ENCODE measurements at places on chromosomes 6 and 20. TPM values are rescaled to one million over a fixed set of nuclear protein-coding genes. Genes with fewer than 3 reads are reported as not detected.

DNA sequence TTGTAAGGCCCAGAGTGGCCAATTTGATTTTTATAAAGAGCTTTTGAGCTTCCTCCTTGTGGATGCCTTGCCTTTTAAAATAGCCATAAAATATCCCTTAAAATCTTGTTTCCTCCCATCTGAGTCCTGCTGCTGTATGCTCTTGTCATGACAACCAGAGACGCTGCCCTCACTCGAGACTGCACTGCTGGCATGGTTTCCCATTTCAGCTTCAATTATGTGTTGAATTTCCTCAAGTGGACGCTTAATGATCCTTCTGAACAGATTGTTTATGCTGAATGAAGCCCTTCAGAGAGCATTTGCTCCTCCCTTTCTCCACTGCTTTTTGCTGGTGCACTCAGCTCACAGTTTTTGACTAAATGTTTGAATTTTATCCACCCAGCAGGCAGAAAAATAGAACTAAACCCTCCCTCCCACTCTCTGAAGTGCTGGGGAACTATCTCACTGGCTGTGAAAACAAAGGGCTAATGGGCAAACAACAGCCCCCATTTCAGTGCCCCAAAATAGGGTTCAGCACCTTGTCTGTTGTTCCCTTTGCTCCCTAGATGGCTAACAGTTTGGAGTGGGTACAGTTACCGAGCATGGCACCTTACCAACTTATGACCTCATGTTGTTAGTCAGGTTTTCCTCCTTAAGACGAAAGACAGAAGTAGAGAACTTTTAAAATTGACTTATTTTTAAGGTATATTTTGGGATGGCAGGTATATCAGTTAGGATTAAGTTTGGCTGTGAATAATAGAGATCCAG is 45.5 kb upstream of the RNF8 start:
- no peaks in the 10 kb centered on the region for H3K4me1 ChIP-seq
- H3K4me3 ChIP-seq: no peak overlapping the region
- no peaks in the 10 kb centered on the region for H3K36me3 ChIP-seq
- DNase-seq: no peak
- H3K27me3 ChIP-seq: no peaks in the 10 kb centered on the region

The TUBB2B gene
- total RNA-seq: 2.5 TPM

The SOBP gene
- 0.22 TPM for total RNA-seq

The TP53TG5 gene
- 0.23 TPM for total RNA-seq

The ZNF165 gene
- 10.5 TPM for total RNA-seq
